Hair follicular keratinocyte (primary cell): ENCODE measurements at places on chromosomes 7 and 10. TPM values are rescaled to one million over a fixed set of nuclear protein-coding genes. Genes with fewer than 3 reads are reported as not detected.

Gene CYP3A7
- total RNA-seq: not detected in 2 replicates

Gene SPDYE2
- total RNA-seq: not detected in 2 replicates

Gene STEAP4
- total RNA-seq: under 0.01 and 0.76 TPM in 2 replicates

Gene LRRC4
- total RNA-seq: 0.15 and 0.39 TPM in 2 replicates

Gene C10orf53
- total RNA-seq: not detected in 2 replicates

Gene RNF148
- not detected in 2 replicates for total RNA-seq

Gene OR2A7
- 1.1 and 4.1 TPM in 2 replicates for total RNA-seq

Gene GNAT3
- not detected in 2 replicates for total RNA-seq

Gene LAMB1
- total RNA-seq: 94.8 and 143 TPM in 2 replicates

Gene KLF14
- not detected in 2 replicates for total RNA-seq

Gene DPP6
- total RNA-seq: not detected in 2 replicates

Gene PRPS1L1
- total RNA-seq: not detected in 2 replicates

Gene CHN2
- 0.15 TPM in 1 of 2 replicates, not detected in the other for total RNA-seq

Gene FEZF1
- not detected in 2 replicates for total RNA-seq

Gene OR2A42
- total RNA-seq: not detected in 2 replicates

Gene GRB10
- total RNA-seq: 10.6 and 21.6 TPM in 2 replicates

Gene TRIM50
- total RNA-seq: not detected in 2 replicates

Gene AP5Z1
- total RNA-seq: 15.7 and 20.4 TPM in 2 replicates

Gene AQP1
- total RNA-seq: not detected in 2 replicates

Gene AKR1C4
- total RNA-seq: not detected in 2 replicates

Gene STEAP1
- 33.9 and 44.6 TPM in 2 replicates for total RNA-seq

Gene HABP2
- total RNA-seq: not detected in 2 replicates

Gene TMEM236
- total RNA-seq: 0.04 and 0.08 TPM in 2 replicates

Gene AASS
- 14.2 and 14.9 TPM in 2 replicates for total RNA-seq

Gene EPHB6
- total RNA-seq: 0.08 TPM in 1 of 2 replicates, not detected in the other

Gene FGL2
- 0.15 and 0.23 TPM in 2 replicates for total RNA-seq

Gene SMKR1
- total RNA-seq: 0.19 TPM in 1 of 2 replicates, not detected in the other

Gene ASZ1
- total RNA-seq: not detected in 2 replicates

Gene KIAA1217
- 15.7 and 16.8 TPM in 2 replicates for total RNA-seq
